ENCODE measurements at places on chromosomes 7 and 10. TPM values are rescaled to one million over a fixed set of nuclear protein-coding genes. Genes with fewer than 3 reads are reported as not detected.

CPED1 gene
- total RNA-seq = 3.2 TPM

SPDYE3 gene
- total RNA-seq = not detected

AGR2 gene
- total RNA-seq = not detected

CPVL gene
- 49.5 TPM for total RNA-seq

RELN gene
- 46.9 TPM for total RNA-seq

TBC1D12 gene
- 7.7 TPM for total RNA-seq

GALNT17 gene
- total RNA-seq = 5.2 TPM

LRRC4 gene
- total RNA-seq = 9.3 TPM

PTPRZ1 gene
- total RNA-seq = 0.33 TPM

TMEM130 gene
- total RNA-seq = 0.54 TPM

PCDH15 gene
- total RNA-seq = 0.30 TPM

MLXIPL gene
- 1.8 TPM for total RNA-seq

NAT16 gene
- 0.27 TPM for total RNA-seq
